ENCODE measurements at places on chromosomes 6 and 20. TPM values are rescaled to one million over a fixed set of nuclear protein-coding genes. Genes with fewer than 3 reads are reported as not detected.

CSTF1 gene
- 29.3 TPM for total RNA-seq

PM20D2 gene
- total RNA-seq: 6.1 TPM

SH3BGRL2 gene
- 9.0 TPM for total RNA-seq

EDN3 gene
- 0.43 TPM for total RNA-seq

CD40 gene
- 4.6 TPM for total RNA-seq

BMP7 gene
- total RNA-seq: not detected

OARD1 gene
- total RNA-seq: 16.6 TPM

RNF146 gene
- total RNA-seq: 43.3 TPM

RSPH9 gene
- 1.00 TPM for total RNA-seq

TAF4 gene
- 10.0 TPM for total RNA-seq

CST2 gene
- total RNA-seq: 25.4 TPM

Measured in adrenal gland (tissue), 19 donors.